ENCODE measurements at places on chromosomes 5 and 9.

- no peak for DNase-seq
Observed at GRCh38 chr5:141805874-141806595, 72.2 kb downstream of the PCDH1 start.

GRCh38 chr5:174553556-174553955, 170.8 kb upstream of the MSX2 start:
- DNase-seq: no peak

- DNase-seq: no peak
Observed at GRCh38 chr5:14476786-14477435, 104.7 kb upstream of the OTULINL start.

GRCh38 chr9:126521551-126521950, 92.2 kb upstream of the LMX1B start:
- DNase-seq: no peak

DNA sequence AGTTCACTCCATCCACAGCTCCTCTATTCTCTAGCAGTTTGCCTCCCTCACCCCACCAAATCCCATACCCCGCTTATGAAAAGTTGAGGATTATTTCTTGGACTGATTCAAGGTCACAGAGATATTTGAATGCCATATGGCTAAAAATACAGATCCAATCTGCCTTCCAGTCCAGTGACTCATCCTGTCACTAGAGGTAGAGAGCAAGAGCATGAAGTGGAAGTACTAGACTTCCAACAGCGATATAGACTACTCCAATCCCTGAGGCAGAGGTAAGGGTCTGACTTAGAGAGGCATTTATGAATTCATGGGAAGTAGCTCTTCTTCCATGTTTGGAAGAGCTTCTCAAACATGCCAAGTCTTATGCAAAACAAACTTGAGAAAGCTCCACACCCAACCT, 72.4 kb upstream of the CCL21 start:
- no peak for DNase-seq

GRCh38 chr9:14466429-14466818, 152.5 kb upstream of the NFIB start:
- no peak for DNase-seq

GRCh38 chr5:150603052-150603451, 37.4 kb upstream of the SYNPO start:
- no peak for DNase-seq

All from activated CD4-positive, alpha-beta T cell treated with anti-CD3 and anti-CD28 coated beads for 48 hours (primary cell).